Transverse colon (tissue), 4 donors: ENCODE measurements at places on chromosomes 11 and 22. TPM values are rescaled to one million over a fixed set of nuclear protein-coding genes. Genes with fewer than 3 reads are reported as not detected.

DNA sequence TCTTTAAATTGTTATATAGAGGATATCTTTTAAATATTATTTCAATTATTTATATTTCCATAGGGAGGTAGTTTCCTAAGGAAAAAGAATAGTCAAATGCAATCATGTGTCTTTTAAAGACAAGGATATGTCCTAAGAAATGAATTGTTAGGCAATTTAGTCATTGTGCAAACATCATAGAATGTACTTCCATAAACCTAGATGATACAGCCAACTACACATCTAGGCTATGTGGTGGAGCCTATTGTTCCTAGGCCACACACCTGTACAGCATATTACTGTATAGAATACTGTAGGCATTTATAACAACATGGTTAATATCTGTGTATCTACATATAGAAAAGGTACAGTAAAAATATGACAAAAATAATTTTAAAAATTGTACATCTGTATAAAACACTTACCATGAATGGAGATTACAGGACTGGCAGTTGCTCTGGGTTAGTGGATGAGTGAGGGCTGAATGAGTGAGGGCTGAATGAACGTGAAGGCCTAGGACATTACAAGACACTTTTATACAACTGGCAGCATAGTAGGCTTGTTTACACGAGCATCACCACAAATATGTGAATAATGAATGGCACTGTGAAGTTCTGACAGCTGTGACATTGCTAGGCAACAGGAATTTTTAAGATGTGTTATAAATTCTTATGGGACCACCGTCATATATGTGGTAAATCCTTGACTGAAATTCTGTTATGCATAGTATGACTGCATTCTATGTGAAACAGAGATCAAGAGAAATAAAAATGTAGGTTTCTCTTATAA lies 1879.0 kb upstream of the RAG2 start:
- no peaks in the 10 kb centered on the region for H3K36me3 ChIP-seq
- H3K27me3 ChIP-seq = no peaks in the 10 kb centered on the region
- H3K4me1 ChIP-seq = no peaks in the 10 kb centered on the region
- DNase-seq = no peak

DNA sequence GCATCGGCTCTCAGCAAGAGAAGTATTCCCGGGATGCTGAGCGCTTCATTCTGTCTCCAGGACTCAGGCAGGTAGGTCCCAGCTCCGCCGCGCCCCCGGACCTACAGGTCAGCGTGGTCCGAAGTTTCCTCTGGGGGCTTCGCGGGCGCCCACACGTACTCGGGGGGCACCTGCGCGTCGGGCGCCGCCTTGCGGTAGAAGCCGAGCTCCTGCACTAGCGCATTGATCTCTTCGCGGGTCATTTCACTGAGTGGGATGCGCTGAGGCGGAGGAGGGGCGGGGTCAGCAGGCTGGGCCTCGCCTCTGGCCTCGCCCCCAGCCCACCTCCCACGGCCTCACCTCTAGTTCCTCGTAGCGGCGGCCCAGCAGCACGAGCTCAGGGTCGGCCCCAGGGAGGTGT lies 2.5 kb downstream of the SELENOM start:
- peaks cover 17% of the 10 kb centered on the region for H3K4me1 ChIP-seq
- peak overlapping the region; percentile 86 for H3K27ac ChIP-seq
- no peak for DNase-seq
- no peak overlapping the region for H3K4me3 ChIP-seq

DNA sequence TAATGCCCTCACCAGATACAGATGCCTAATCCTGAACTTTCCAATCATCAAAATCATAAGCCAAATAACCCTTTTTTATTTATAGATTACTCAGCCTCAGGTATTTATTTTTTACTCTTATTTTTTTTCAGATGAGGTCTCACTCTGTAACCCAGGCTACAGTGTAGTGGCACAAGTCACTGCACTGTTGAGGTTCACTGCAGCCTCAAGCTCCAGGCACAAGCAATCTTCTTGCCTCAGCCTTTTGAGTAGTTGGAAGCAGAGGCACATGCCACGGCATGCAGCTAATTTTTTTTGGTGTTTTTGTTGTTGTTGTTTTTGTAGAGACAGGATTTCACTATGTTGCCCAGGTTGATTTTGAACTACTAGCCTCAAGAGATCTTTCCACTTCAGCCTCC lies 49.5 kb downstream of the TTC28 start:
- DNase-seq = no peak
- no peaks in the 10 kb centered on the region for H3K36me3 ChIP-seq
- no peaks in the 10 kb centered on the region for H3K27me3 ChIP-seq
- H3K4me3 ChIP-seq = no peak overlapping the region

DNA sequence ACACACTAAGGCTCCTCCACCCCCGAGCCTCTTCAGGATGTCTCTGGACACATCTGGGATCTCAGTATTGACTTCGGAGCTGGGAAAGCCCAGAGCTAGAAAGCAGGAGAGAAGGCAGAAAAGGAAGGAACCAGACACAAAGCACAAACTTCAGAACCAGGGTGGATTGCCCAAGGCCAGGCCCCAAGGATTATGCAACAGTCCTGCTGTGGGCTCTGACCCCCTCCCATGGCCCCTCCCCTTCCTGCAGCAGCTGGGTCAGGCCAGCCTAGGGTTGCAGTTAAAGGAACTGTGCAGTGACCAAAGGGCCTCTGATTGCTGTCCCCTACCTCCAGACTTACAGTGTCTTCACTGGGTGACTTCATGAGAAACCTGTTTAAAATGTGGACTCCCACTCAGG lies 5.3 kb downstream of the KCNE3 start:
- no peaks in the 10 kb centered on the region for H3K27me3 ChIP-seq
- DNase-seq = peak; percentile 61
- H3K4me1 ChIP-seq = peaks cover 34% of the 10 kb centered on the region
- H3K27ac ChIP-seq = peak overlapping the region; percentile 70

DNA sequence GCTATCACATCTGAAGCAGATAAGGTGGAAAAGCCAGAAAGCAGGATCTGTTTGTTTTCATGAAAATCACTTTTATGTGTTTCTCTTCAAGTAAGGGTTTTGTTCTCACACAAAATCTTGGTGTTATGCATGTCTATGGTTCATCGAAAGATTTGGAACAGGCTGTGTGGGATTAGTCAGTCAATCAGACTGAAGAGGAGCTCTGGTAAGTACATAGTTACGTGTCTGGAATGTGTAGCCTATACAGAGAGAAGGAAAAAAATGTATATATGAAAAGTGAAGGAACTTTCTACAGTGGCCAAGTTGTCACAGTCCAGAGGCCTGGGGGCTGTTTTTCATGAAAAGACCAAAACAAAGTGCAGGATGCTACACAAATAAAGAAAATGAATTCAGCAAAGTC lies 156.7 kb downstream of the CNTN5 start:
- H3K4me1 ChIP-seq = no peaks in the 10 kb centered on the region
- DNase-seq = no peak
- no peaks in the 10 kb centered on the region for H3K27me3 ChIP-seq
- no peak overlapping the region for H3K4me3 ChIP-seq
- H3K36me3 ChIP-seq = no peaks in the 10 kb centered on the region

- H3K27ac ChIP-seq = no peak overlapping the region
- H3K4me1 ChIP-seq = peaks cover 2% of the 10 kb centered on the region
- DNase-seq = no peak
- no peak overlapping the region for H3K4me3 ChIP-seq
- peaks cover 7% of the 10 kb centered on the region for H3K27me3 ChIP-seq
- H3K36me3 ChIP-seq = no peaks in the 10 kb centered on the region
Measured at GRCh38 chr11:123264431-123264780, 69.4 kb upstream of the CLMP start.

GRCh38 chr11:86152901-86153300 lies 84.0 kb upstream of the PICALM start:
- no peaks in the 10 kb centered on the region for H3K27me3 ChIP-seq
- no peak for DNase-seq
- no peak overlapping the region for H3K4me3 ChIP-seq
- H3K27ac ChIP-seq = peak overlapping the region; percentile 77

- DNase-seq = no peak
- H3K36me3 ChIP-seq = no peaks in the 10 kb centered on the region
- peak overlapping the region; percentile 87 for H3K27ac ChIP-seq
- peaks cover 37% of the 10 kb centered on the region for H3K27me3 ChIP-seq
- peaks cover 47% of the 10 kb centered on the region for H3K4me1 ChIP-seq
Measured at GRCh38 chr11:46381819-46382645, 563 bp downstream of the MDK start.

DNA sequence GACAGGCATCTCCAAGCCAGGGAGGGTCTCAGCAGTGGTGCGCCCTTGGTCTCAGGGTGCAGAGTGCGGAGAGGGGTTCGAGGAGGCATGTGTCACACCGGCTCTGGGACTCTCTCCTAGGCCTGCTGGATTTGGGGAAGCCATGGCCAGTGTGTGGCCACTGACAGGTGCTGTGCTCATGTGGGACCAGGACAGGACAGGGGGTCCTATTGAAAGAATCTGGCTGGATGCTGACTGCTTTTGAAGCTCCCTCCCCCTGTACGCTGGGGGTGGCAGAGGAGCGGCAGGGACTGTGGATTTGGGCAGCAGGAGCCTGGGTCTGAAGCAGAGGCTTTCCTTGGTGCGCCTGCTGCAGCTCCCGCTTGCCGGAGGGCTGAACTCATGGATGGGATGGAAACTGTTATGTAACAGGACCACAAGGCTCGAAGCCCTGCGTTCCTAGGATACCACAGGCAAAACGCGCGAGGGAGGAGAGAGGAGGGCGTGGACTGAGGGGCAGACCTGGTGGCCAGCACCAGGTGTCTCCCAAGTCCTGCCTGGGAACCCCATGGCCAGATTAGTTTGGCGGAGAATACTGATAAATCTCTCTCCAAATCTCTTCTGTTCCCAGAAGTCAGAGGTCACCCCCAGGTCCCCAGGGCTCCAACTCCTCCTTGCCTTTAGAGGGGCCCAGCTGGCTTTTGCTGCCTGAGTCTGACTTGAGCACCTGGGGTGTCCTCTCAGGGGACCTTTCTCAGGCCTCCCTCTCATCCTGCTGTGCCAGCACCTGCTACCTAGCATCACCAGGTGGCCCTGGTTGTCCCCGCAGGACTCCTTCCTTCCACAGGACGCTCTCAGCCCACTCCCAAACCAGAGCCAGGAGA lies 13.8 kb upstream of the TEF start:
- peak overlapping the region; percentile 72 for H3K27ac ChIP-seq
- H3K4me3 ChIP-seq = peak overlapping the region; percentile 36
- peak; percentile 30 for DNase-seq

GRCh38 chr22:50220603-50221409 lies 20.0 kb downstream of the SELENOO start:
- no peaks in the 10 kb centered on the region for H3K27me3 ChIP-seq
- DNase-seq = no peak
- H3K4me1 ChIP-seq = no peaks in the 10 kb centered on the region
- peaks cover 39% of the 10 kb centered on the region for H3K36me3 ChIP-seq
- no peak overlapping the region for H3K4me3 ChIP-seq

- no peak overlapping the region for H3K4me3 ChIP-seq
- no peaks in the 10 kb centered on the region for H3K36me3 ChIP-seq
- H3K27ac ChIP-seq = no peak overlapping the region
- no peak for DNase-seq
- no peaks in the 10 kb centered on the region for H3K27me3 ChIP-seq
Measured at GRCh38 chr11:109037856-109038780, 373.2 kb downstream of the DDX10 start.

DNA sequence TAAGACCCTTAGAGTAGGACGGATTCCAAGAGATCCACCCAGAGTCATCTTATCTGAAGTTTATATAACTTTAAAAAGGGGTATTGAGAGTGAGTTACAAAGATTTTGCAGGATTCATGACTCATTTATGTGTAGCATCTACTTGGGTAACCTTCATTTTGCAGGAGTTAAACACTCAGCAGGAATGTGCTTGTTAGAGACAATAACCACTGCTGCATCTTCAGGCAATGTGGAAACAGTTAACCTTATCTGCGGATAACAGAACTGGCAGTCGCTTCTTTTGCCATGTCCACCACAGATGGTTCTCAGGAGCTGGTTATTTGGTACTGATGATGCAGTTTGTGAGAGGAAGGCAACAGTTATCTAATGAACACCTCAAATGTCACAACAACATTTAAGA lies 417.9 kb upstream of the DDI1 start:
- H3K4me1 ChIP-seq = no peaks in the 10 kb centered on the region
- H3K27me3 ChIP-seq = no peaks in the 10 kb centered on the region
- H3K27ac ChIP-seq = no peak overlapping the region
- no peak for DNase-seq
- H3K36me3 ChIP-seq = no peaks in the 10 kb centered on the region
- no peak overlapping the region for H3K4me3 ChIP-seq

DNA sequence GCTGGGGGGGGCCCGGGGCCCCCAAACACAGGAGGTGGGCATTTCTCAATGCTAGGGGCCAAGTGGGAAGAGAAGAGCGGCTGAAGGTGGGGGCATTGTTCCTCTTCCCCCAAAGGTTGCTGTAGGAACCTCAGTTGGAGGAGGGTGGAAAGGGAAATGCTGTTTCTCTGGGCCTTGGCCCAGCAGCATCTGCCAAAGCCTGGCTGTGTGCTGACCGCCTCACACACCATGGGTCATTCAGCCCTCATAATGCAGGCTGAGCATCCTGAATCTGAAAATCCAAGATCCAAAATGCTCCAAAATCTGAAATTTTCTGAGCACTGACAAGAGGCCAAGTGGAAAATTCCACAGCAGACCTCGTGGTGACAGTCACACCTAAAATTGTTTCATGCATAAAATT lies 49.0 kb upstream of the BID start:
- H3K27me3 ChIP-seq = no peaks in the 10 kb centered on the region
- DNase-seq = no peak
- no peaks in the 10 kb centered on the region for H3K36me3 ChIP-seq
- H3K4me3 ChIP-seq = no peak overlapping the region
- H3K27ac ChIP-seq = no peak overlapping the region
- H3K4me1 ChIP-seq = no peaks in the 10 kb centered on the region

DNA sequence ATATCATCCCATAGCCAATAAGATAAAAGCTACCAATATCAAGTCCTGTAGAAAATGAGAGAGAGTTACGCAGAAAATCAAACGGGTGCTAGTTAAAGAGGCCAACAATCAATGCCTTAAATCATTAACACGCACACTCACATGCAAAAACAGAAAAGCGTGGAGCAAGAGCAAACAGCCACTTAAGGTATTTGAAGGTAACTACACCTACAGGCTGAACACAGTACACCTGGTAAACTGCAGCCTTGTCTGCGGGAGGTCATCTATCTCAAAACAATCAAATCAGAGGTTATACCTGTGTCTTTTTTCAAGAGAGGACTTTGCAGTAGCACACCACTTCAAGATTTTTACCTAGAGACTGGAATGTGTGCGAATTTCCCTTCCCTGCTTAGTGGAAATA lies 23.6 kb downstream of the SLC35F2 start:
- H3K36me3 ChIP-seq = no peaks in the 10 kb centered on the region
- H3K27me3 ChIP-seq = no peaks in the 10 kb centered on the region
- no peak overlapping the region for H3K4me3 ChIP-seq
- H3K27ac ChIP-seq = no peak overlapping the region
- DNase-seq = no peak
- peaks cover 15% of the 10 kb centered on the region for H3K4me1 ChIP-seq

Gene CATSPER1
- total RNA-seq = not detected

Gene SCGB2A2
- total RNA-seq = not detected

Gene TBC1D22A
- 43.7 TPM for total RNA-seq

Gene ARHGEF17
- total RNA-seq = 44.9 TPM

Gene C11orf52
- 3.0 TPM for total RNA-seq

Gene SLC17A6
- not detected for total RNA-seq

Gene OR2AT4
- total RNA-seq = not detected

Gene SLCO2B1
- 116 TPM for total RNA-seq

Gene ZBED4
- total RNA-seq = 24.5 TPM
